Activated CD4-positive, alpha-beta T cell treated with anti-CD3 and anti-CD28 coated beads for 1 hour (primary cell): ENCODE measurements at places on chromosomes 1 and 21.

DNA sequence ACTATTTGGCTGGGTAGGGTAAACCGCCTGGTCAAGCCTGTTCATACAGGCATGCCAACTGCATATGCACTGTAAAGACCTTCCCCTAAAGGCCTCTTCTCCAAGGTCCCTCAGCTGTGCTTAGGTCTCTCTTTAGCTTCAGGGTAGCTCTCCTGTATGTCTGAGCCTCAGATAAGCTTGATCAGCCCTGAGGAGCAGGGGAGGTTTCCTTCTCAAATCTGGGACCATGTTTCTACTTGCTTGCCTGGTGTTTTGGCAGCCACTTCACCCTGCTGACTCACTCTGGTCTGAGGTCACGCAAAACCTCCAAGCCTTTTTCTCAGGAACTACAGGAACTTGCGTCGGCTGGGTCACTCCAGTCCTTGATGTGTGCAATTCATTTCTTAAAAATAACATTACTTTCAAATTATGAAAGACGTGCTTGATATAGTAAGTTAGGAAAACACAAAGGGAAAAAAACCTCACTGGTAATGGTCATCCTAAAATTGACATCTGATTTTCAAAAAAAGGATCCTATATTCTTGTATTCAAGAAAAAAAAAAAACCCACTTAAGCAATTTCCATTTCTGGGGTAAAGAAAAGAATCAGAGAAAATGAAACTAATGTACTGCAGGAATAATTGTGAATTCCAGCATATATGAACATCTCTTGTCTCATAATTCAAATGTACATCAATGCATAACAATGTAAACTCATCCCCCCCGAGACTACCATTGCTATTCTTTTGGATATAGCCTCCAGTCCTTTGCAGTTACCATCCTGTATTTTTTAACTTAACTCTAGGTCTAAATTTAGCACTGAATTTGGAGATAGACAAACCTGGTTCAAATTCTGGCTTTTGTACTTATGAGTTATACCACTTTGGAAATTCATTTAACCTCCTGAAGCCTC, 24.8 kb upstream of the RNF19B start:
- no peak for DNase-seq

DNA sequence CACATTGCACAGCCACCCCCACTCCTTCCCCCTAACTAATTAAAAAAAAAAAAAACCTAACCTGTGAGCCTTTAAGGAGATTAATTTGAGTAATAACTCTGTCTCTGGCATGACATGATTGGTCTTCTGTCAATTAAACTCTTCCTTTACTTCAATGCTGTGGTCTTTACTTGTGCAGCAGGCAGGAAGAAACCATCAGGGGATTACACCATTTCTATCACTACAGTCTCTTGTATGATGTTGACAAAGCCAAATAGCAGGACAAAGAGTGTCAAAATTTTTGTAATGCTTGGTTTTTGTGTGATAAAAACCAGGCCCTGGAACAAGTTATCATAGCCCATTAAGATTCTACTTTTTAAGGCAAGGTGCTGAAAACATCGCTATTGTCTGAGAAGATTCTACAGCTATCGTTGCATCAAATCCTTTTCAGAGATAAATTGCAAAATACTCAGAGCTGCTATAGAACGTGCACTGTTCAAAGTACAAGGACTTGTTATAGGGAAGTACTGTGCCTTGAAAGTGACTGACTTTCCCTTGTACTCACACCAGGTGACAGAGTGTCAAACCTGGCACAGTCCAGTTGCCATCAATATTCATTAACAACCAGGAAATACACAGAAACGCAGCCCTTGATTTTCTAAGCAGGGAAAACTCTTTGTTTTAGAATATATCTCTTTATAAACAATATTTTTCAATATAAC, 37.7 kb downstream of the LHX9 start:
- no peak for DNase-seq

GRCh38 chr1:154407198-154408091, 2.3 kb downstream of the IL6R start:
- DNase-seq, result peak; percentile 12

- DNase-seq, result no peak
Observed at GRCh38 chr21:26366781-26367180, 196.2 kb upstream of the APP start.

DNA sequence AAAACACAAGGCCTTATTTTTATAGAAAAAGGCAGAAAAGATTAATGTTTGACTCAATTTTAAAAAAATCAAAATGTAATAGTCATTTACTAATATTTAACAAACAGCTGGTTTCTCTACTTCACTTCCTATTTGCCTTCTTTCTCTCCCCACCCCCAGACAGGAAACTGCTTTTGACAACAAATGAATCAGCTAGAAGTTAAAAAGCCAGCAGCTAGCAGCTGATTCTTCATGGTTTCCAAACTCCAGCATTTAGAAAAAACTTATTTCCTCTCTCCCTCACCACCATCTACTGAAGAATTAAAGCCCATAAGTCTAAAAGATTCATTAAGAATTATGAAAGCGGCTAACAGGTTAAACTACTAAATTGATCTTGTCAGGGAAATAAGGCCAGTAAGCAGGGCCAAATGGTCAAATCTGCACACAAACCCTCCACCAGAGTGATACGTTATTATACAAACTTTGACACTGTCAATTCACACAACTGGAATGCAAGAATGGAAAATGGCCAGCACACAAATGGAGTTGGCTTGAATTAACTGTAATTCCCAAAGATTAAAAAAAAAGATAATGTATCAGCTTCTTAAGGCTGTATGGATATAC, 4.0 kb downstream of the WDR26 start:
- DNase-seq, result no peak

GRCh38 chr1:33667386-33668282, 195.2 kb downstream of the ZSCAN20 start:
- DNase-seq, result no peak

DNA sequence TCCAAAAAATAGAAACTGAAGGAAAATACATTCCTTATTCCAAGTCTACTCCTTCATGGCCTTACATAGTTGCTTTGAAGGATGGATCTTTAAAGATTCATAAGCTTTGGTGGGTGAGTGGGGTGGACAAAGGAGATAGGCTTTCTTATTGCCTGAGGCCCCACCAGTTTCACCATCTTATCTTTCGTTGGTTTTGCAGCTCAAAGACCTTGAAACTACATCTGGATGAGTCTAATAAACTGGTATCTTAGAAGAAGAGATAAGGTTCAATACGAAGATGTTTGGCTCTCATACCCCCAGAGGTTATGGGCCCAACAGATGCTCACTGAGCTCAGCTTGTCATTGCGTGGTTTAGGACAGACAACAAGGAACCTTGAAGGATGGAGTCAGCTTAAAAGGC, 201.5 kb downstream of the HS2ST1 start:
- no peak for DNase-seq

GRCh38 chr1:26034504-26035202, 11.3 kb downstream of the SLC30A2 start:
- DNase-seq, result no peak

- no peak for DNase-seq
Observed at GRCh38 chr1:180236698-180237509, 6.8 kb downstream of the LHX4 start.

DNA sequence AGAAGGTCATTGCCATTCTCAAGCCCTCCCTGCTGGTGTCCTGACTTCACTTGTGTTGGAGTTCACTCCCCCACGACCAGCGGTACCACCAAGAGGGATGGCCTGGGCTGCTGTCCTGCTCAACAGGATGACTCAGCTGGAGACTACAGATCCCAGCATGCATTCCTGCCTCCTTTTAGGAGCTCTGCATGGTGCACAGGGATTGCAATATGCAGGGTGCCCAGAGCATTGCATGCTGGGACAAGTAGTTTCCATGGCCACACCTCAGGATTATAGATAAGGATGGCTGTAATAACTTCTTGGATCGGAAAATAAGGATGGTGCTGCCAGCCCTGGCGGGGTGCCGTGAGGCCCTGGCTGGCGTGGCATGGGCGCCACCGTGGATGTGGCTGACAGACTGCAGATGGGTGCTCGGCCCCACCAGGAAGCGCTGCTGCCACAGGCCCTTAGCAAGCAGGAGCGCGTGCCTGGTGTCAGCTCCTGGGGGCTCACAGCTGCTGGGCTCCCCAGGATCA, 150.0 kb downstream of the CASZ1 start:
- DNase-seq, result no peak

GRCh38 chr1:86259390-86259789, 102.8 kb upstream of the COL24A1 start:
- DNase-seq, result no peak

DNA sequence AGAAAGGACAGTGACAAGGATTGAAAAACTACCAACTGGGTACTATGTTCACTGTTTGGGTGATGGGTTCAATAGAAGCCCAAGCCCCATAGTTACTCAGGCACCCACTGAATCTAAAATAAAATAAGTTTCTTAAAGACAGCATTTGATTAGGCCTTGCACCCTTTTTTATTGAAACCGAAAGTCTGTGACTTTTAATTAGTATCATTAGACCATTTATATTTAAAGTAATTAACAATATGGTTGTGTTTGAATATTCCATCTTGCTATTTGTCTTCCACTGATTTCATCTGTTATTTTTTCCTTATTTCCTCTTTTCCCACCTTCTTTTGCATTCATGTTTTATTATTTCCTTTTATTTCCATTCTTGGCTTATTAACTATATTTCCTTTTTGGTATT, 27.4 kb downstream of the KLHDC7A start:
- no peak for DNase-seq

DNA sequence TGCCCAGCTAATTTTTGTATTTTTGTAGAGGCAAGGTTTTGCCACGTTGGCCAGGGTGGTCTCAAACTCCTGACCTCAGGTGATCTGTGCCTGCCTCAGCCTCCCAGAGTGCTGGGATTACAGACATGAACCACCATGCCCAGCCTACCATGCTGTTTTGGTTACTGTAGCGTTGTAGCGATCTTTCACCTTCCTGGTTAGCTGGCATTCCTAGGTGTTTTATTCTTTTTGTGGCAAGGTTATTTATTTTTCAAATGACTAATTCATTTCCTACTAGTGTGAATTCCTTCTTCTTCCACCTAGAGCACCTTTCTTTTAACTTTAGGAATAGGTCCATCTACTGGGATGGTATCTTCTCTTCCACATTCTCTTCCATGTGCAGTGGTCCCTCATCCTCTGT, 29.3 kb downstream of the TMEM200B start:
- DNase-seq, result no peak

DNA sequence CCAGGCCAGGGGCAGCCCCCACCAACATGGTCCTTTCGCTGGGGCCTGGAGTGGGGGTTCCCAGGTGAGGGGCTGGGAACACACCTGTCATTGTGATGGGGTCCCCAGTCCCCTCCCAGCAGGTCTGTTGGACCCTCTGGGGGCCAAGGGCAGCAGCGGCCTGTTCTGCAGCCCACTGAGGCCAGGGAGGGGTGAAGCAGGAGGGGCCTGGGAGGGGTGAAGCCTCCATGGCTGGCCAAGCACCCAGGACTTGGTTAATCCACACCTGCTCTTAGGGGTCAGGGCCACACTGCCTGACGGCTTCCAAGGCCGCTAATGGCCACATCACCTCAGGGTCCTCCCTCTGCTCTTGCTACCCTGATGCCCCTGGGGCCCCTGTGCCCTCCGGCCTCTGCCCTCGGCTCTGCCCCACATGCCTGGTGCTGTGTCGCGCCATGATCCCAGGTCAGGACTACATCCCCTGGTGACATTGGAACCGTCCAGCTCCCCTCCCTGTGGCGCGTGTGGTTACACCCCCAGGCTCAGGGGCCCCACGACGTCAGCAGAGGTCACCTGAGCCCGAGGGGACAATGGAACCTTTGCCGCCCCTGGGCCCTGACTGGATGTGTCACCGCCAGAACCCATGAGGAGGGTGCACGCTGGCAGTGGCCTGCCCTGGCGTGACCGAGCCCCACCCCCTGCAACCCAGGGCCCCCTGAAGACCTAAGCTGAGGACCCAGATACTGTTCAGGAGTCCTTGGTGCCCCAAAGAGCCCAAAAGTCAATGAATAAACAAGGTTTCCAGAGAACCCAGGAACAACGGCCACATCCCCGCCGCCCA, 7.0 kb downstream of the TNFRSF18 start:
- DNase-seq, result peak; percentile 8

- no peak for DNase-seq
Observed at GRCh38 chr1:41941381-41941780, 22.7 kb upstream of the HIVEP3 start.

- DNase-seq, result no peak
Observed at GRCh38 chr1:7755448-7755847, 15.6 kb upstream of the VAMP3 start.
